ENCODE measurements at places on chromosomes 11 and 22.

GRCh38 chr11:81644239-81644840 is 1089.3 kb downstream of the FAM181B start:
- no peak overlapping the region for H3K27ac ChIP-seq
- no peak overlapping the region for H3K4me3 ChIP-seq
- H3K27me3 ChIP-seq: peaks cover 36% of the 10 kb centered on the region
- peaks cover 11% of the 10 kb centered on the region for H3K4me1 ChIP-seq
- peak; percentile 35 for DNase-seq

DNA sequence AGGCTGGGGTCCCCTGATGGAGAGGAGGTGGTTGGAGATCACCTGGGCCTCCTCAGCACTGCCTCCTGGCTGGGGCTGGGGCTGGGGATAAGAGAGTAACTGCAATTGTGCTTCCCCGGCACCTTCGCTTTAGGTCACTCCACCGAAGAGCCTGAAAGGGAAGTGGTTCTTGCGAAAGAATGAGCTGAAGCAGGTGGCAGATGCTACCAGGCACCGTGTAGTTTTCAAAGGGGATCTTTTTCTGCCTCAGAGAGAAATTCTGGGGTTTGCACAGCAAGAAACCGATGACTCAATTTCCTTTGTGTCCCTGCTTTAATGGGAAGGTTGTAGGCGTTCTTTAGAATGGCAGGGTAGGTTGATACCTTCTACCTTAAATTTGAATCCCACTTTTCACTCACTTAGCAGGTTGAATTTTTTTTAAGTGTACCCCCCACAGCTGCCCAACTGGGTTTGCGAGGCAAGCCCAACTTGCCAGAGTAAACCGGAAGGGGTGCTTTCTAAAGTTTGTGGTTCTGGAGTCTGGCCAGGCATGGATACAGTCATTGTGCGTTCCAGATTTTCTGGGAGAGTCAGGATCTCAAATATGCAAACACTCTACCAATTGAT is 5.3 kb downstream of the CD44 start:
- H3K4me3 ChIP-seq: no peak overlapping the region
- peaks cover 14% of the 10 kb centered on the region for H3K27me3 ChIP-seq
- H3K4me1 ChIP-seq: peaks cover 5% of the 10 kb centered on the region
- H3K36me3 ChIP-seq: no peaks in the 10 kb centered on the region

GRCh38 chr11:14124886-14125285 is 162.4 kb downstream of the SPON1 start:
- H3K36me3 ChIP-seq: peaks cover 67% of the 10 kb centered on the region
- no peaks in the 10 kb centered on the region for H3K27me3 ChIP-seq
- H3K4me1 ChIP-seq: no peaks in the 10 kb centered on the region
- H3K4me3 ChIP-seq: no peak overlapping the region
- no peak overlapping the region for H3K27ac ChIP-seq

DNA sequence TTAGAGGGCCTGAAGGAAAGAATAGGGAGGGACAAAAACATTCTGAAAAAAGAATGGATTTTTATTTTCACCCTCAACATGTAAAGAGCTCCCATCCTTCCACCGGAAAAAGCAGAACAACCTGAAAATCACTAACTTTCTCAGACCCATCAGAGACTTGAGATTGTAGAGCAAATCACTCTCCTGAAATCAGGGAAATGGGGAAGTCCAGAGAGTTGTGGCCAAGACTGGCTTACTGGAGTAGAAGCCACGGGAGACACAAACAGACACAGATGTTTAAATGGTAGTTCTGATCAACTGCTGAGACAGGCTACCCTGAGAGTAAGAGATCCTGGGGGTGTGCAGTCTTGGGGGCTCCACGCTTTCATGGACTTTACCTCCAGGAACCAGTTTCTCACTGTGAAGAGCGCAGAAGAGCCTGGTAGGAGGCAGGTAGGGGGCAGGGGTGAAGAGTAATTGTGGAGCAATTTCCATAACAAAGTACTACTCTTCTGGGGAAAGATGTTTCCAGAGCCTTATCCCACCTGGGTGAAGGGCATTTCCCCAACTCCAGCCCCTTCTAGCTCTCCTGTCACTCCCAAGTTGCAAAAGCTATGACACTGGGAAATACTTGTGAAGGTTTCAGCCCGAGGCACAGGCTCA is 47.1 kb downstream of the ASCL2 start:
- H3K4me1 ChIP-seq: peaks cover 9% of the 10 kb centered on the region
- no peak for DNase-seq
- H3K36me3 ChIP-seq: no peaks in the 10 kb centered on the region
- H3K27me3 ChIP-seq: peaks cover 4% of the 10 kb centered on the region
- H3K27ac ChIP-seq: no peak overlapping the region
- no peak overlapping the region for H3K4me3 ChIP-seq

GRCh38 chr11:34492806-34493414 is 20.7 kb downstream of the ELF5 start:
- peak; percentile 70 for DNase-seq
- peaks cover 13% of the 10 kb centered on the region for H3K27me3 ChIP-seq
- no peak overlapping the region for H3K27ac ChIP-seq

- H3K27ac ChIP-seq: peak overlapping the region; percentile 36
- peaks cover 37% of the 10 kb centered on the region for H3K27me3 ChIP-seq
- H3K36me3 ChIP-seq: no peaks in the 10 kb centered on the region
- peaks cover 20% of the 10 kb centered on the region for H3K4me1 ChIP-seq
- no peak overlapping the region for H3K4me3 ChIP-seq
Measured at GRCh38 chr11:65801153-65801987, 14.5 kb downstream of the OVOL1 start.

DNA sequence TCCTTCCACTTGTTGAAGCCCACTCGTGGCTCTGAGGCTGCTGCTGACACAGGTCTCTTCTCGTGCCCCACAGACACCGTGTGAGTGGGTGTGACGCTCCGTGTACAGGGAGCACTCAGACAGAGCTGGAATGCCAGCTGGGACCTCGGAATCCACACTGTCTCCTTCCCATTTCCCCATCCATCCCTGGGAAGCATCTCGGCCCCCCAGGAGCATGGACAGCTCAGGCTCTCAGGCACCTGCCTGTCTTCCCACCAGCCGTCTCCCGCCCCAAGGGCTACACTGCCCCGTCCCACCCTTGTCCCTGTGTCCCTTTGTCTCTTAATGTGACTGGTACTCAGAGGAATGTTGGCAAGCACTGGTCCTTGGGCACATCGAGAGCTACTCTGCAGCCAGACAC is 63.8 kb downstream of the ARHGAP8 start:
- no peak overlapping the region for H3K4me3 ChIP-seq
- H3K36me3 ChIP-seq: no peaks in the 10 kb centered on the region
- H3K27ac ChIP-seq: no peak overlapping the region
- H3K27me3 ChIP-seq: peaks cover 14% of the 10 kb centered on the region

- H3K4me3 ChIP-seq: no peak overlapping the region
- H3K27ac ChIP-seq: no peak overlapping the region
- DNase-seq: no peak
Measured at GRCh38 chr11:126782810-126783209, 217.8 kb downstream of the KIRREL3 start.

DNA sequence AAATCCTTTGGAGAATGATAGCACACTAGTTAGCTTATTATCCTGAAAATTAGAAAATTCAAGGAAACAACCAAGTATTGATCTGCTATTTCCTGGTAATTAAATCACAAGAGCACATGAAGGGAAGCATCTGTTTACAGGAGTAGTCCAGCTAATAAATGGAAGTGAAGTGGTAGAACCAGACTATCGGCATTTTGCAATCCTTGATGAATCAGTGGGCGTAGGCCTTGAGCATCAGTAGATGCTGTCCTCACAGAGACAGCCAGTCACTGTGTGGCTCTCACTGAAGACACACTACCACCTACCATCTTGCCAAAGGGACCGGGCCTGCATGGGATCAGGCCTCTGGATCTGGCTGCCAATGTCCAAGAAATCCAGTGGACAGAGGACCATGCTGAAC is 69.8 kb downstream of the FBLN1 start:
- H3K36me3 ChIP-seq: peaks cover 35% of the 10 kb centered on the region
- no peak overlapping the region for H3K27ac ChIP-seq
- peaks cover 5% of the 10 kb centered on the region for H3K4me1 ChIP-seq
- H3K4me3 ChIP-seq: no peak overlapping the region

GRCh38 chr11:130785380-130786116 is 130.7 kb downstream of the SNX19 start:
- DNase-seq: no peak
- H3K4me1 ChIP-seq: peaks cover 31% of the 10 kb centered on the region
- peaks cover 5% of the 10 kb centered on the region for H3K36me3 ChIP-seq
- H3K4me3 ChIP-seq: no peak overlapping the region

- H3K36me3 ChIP-seq: no peaks in the 10 kb centered on the region
- H3K27me3 ChIP-seq: peaks cover 86% of the 10 kb centered on the region
- DNase-seq: no peak
- no peak overlapping the region for H3K4me3 ChIP-seq
Measured at GRCh38 chr11:124823512-124824376, 23.5 kb upstream of the MSANTD2 start.

- no peak overlapping the region for H3K4me3 ChIP-seq
- no peaks in the 10 kb centered on the region for H3K27me3 ChIP-seq
- peak; percentile 8 for DNase-seq
- peaks cover 39% of the 10 kb centered on the region for H3K4me1 ChIP-seq
- peak overlapping the region; percentile 68 for H3K27ac ChIP-seq
- peaks cover 20% of the 10 kb centered on the region for H3K36me3 ChIP-seq
Measured at GRCh38 chr11:36141196-36141953, 147.8 kb downstream of the COMMD9 start.

DNA sequence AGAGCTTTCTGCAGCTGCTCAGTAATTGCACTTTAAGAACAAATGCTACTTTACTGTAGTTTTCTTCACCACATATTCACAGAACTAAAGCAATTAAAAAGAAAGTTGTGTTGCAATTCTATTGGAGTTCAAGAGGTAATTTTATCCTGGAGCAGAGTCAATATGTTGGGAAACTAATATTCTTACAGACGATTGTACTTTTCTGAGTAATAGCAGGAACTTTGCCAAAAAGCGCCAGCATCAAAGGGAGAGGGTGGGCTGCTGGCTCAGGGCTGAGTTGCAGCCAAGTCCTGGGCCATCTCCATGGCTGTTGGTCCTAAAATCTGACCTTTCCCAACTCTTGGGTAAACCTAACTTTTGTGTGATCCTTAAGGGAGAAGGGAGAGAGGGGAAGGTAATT is 73.6 kb upstream of the MYO18B start:
- peaks cover 20% of the 10 kb centered on the region for H3K36me3 ChIP-seq
- H3K27ac ChIP-seq: no peak overlapping the region
- peaks cover 3% of the 10 kb centered on the region for H3K27me3 ChIP-seq
- H3K4me1 ChIP-seq: no peaks in the 10 kb centered on the region
- no peak for DNase-seq

DNA sequence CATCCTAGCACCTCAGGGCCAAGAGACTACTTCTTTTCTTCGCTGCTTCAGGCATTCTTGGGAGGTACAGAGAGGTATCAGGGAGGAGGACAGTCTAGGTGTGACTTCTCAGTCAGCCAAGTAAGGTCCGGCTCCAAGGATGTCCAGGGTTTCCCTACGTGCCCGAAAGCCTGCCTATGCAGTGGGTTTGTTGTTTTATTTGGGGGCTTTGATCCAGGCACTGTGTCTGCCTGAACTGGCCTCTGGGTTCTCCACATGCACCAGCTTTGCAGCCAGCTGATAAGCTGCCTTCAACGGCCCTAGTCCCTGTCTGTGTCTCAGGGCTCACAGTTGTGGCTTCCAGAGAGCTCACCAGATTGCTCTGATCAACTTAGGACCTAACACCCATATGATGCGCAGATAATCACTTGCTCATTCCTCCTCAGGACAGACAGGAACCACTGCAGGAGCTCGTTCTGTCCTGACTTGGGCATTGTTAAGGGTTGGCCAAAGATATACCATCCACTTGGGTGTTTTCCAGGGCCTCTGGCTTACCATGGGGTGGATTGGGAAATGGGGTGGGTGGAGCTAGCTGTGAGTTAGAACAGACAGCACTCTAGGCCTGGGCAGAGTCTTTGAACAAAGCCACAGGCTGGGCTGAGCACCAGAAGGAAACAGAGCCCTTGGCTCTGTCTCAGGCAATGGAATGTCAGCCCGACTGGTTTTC is 45.5 kb upstream of the CRYBB3 start:
- peaks cover 3% of the 10 kb centered on the region for H3K27me3 ChIP-seq
- no peak overlapping the region for H3K27ac ChIP-seq
- H3K4me1 ChIP-seq: no peaks in the 10 kb centered on the region
- no peak for DNase-seq

- peaks cover 79% of the 10 kb centered on the region for H3K27me3 ChIP-seq
- DNase-seq: no peak
- H3K27ac ChIP-seq: no peak overlapping the region
- no peaks in the 10 kb centered on the region for H3K4me1 ChIP-seq
- H3K4me3 ChIP-seq: no peak overlapping the region
- no peaks in the 10 kb centered on the region for H3K36me3 ChIP-seq
Measured at GRCh38 chr11:124732230-124732629, 7.5 kb upstream of the NRGN start.

GRCh38 chr22:42885446-42885845 is 28.4 kb upstream of the ARFGAP3 start:
- no peak for DNase-seq
- H3K27ac ChIP-seq: peak overlapping the region; percentile 39
- H3K27me3 ChIP-seq: no peaks in the 10 kb centered on the region
- peaks cover 31% of the 10 kb centered on the region for H3K36me3 ChIP-seq
- H3K4me3 ChIP-seq: no peak overlapping the region

- H3K4me3 ChIP-seq: no peak overlapping the region
- peaks cover 9% of the 10 kb centered on the region for H3K27me3 ChIP-seq
- no peak overlapping the region for H3K27ac ChIP-seq
- H3K4me1 ChIP-seq: peaks cover 6% of the 10 kb centered on the region
- no peak for DNase-seq
- H3K36me3 ChIP-seq: peaks cover 5% of the 10 kb centered on the region
Measured at GRCh38 chr11:35049859-35050531, 89.0 kb upstream of the CD44 start.

GRCh38 chr11:45179686-45180178 is 33.3 kb downstream of the PRDM11 start:
- H3K4me1 ChIP-seq: peaks cover 25% of the 10 kb centered on the region
- H3K4me3 ChIP-seq: peak overlapping the region; percentile 83
- no peaks in the 10 kb centered on the region for H3K36me3 ChIP-seq

- peaks cover 62% of the 10 kb centered on the region for H3K4me1 ChIP-seq
- peak overlapping the region; percentile 89 for H3K27ac ChIP-seq
- H3K4me3 ChIP-seq: no peak overlapping the region
- H3K36me3 ChIP-seq: peaks cover 45% of the 10 kb centered on the region
Measured at GRCh38 chr11:123159183-123159857, 35.7 kb downstream of the CLMP start.

Data from nephron progenitor cell (in vitro differentiated cells).